ENCODE measurements at places on chromosomes 6 and 20.

DNA sequence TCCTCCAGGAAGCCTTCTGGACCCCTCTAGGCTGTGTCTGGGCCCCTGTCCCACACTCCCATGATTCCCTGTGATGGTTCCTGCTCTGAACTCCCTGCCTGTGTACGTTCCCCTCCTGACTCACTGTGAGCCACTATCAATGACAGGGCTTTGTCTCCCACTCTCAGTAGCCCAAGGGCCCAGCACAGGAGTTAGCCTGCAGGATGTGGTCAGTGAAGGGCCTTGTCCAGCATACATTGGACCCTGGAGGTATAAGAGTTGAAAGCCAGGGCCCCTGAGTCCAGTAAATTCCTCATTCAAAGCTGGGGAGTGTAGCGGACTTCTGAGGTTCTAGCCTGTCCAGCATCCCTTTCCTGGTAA, 19.0 kb downstream of the ZBP1 start:
- no peak for DNase-seq

DNA sequence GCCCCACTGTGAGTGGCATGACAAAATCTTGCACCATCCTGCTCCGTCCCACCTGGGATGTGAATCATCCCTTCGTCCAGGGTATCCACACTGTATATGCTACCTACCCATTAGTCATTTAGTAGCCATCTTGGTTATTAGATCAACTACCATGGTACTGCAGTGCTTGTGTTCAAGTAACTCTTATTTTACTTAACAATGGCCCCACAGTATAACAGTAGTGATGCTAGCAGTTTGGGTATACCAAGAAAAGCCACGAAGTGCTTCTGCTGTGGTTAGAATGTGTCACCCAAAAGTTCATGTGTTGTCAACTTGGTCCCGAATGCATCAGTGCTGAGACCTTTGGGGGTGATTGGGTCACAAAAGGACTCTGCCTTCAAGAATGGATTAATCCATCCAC, 11.7 kb downstream of the OSER1 start:
- no peak for DNase-seq

DNA sequence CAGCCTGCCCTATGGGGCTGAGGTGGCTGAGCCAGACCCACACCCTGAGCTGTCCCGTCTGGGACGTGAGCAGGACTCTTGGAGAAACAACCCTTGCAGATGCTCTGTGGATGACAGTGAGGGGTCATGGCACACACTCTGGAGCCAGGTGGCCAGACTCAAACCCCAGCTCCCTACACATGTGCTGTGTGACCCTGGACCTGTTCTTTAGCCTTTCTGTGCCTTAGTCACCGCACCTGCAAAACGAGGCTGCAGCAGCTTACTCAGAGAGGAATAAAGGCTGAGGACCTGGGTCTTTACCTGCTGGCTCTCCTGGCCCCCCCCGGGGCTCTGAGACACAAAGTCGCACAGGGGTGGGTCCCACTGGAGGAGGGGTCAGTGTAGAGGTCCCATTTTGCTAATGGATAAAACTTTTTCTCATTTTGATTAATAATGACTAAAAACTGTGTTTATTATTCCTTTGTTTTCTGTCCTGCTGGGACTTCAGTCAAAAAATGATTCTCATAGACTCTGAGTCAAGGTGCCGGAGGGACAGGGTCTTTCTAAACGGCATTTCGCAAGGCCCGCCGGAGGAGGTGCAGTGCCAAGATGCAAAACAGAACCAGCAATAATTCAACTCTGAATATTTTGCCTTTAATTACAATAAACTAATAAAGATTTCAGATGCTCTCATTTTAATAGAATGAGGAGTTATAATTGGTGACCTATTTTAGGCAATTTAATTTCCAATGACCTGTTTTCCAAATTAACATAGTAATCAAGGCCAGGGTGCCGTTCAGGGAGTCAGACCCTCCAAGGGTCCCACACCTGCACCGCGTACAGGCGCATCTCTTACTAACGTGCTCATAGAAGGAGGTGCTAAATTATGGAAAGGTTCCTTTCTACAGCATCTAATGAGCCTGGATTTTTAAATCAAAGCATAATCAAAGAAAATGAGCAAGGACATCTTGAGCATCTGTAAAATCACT, 62.4 kb downstream of the YTHDF1 start:
- DNase-seq = no peak

DNA sequence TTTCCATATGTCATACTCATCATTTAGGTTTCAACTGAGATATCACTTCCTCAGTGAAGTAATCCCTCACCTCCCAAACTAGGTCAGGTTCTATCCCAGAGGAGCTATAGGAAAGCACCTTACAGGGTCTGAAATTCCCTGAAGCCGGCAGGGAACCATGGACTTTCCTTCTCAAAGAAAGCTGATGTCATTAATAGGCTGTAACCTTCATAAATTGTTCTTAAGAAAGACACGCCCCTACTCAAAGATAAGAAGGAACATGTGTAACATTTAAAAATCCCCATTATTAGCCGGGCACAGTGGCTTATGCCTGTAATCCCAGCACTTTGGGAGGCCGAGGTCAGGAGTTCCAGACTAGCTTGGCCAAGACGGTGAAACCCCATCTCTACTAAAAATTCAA, 50.0 kb upstream of the RNGTT start:
- DNase-seq = no peak

- DNase-seq = no peak
These were observed 39.7 kb upstream of the PHIP start for GRCh38 chr6:79117752-79118151.

DNA sequence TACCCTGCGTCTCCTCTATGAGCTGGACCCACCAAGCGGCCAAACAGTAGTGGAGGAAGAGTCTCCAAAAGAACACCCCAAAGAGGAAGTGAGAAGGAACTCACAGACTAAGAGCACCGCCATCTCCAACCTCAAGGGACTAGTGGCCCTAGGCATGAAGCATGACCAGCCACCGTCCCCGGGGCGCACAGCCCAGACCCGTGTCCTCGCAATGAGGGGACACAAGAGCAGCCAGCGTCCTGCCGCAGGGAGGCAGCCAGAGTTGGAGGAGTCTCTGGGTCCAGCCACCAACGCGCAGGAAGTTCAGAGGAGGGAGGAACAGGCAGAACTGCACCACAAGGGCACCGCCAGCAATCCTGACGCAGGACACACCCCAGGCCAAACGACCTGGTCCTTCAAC, 72.6 kb downstream of the TAF4 start:
- no peak for DNase-seq

DNA sequence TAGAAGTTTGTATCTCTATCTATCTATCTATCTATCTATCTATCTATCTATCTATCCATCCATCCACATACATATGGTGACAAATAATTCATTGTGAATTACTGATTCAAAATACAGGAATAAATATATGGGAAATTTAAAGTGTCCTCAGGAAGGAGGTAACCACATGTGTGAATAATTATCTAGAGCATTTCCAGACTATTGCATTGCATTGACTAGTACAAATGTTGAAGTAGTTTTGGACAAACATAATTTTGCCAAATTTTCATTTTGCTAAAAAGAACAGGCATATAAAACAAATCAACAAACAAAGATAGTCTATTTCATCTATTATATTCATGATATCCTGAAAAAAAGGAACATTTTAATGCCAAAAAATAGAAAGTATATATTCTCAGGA, 192.7 kb downstream of the UTRN start:
- DNase-seq = no peak
